ENCODE measurements at places on chromosomes 5 and 9.
A peak's percentile ranks its signal among the peaks of the same experiment; 100 is the strongest.

- no peak for DNase-seq
Observed at GRCh38 chr5:140014751-140015150, 28.3 kb downstream of the NRG2 start.

- no peak for DNase-seq
Observed at GRCh38 chr9:72681283-72681630, 159.8 kb downstream of the TMC1 start.

GRCh38 chr9:123434619-123435240 lies 78.7 kb downstream of the CRB2 start:
- DNase-seq: no peak

GRCh38 chr5:59301727-59302126 lies 591.8 kb downstream of the PDE4D start:
- DNase-seq: no peak

- DNase-seq: no peak
Observed at GRCh38 chr5:7391814-7392692, 3.9 kb upstream of the ADCY2 start.

DNA sequence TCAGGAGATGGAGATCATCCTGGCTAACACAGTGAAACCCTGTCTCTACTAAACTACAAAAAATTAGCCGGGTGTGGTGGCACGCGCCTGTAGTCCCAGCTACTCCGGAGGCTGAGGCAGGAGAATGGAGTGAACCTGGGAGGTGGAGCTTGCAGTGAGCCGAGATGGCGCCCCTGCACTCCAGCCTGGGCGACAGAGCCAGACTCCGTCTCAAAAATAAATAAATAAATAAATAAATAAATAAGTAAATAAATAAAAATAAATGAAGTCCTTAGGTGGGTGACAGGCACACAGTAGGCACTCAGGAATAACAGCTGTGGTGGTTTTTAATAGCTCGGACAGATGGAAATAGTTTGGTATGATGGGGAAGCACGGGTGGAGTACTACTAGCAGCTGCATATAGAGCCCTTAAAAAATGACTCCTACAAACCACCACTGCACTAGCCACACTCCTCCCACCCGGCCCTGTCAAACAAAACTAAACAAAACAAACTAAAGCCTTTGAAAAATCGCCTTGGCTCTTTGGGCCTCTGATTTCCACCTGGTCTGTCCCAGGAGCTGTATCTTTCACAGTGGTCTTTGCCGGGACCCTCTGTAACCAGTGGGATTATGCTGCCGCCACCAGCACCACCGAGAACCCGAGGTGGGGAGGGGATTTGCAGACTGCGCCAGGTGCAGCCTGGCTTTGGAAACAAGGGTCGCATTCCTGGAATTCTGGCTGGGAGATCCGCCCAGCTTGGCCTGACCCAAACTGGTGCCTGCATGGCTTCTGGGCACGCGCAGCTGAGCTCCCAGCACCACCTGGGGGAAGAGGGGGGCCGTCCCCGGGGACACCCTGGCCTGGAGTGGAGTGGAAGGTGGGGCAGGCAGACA lies 5.1 kb upstream of the WDR5 start:
- DNase-seq: no peak

- DNase-seq: no peak
Observed at GRCh38 chr9:73805853-73806458, 654.3 kb downstream of the ANXA1 start.

DNA sequence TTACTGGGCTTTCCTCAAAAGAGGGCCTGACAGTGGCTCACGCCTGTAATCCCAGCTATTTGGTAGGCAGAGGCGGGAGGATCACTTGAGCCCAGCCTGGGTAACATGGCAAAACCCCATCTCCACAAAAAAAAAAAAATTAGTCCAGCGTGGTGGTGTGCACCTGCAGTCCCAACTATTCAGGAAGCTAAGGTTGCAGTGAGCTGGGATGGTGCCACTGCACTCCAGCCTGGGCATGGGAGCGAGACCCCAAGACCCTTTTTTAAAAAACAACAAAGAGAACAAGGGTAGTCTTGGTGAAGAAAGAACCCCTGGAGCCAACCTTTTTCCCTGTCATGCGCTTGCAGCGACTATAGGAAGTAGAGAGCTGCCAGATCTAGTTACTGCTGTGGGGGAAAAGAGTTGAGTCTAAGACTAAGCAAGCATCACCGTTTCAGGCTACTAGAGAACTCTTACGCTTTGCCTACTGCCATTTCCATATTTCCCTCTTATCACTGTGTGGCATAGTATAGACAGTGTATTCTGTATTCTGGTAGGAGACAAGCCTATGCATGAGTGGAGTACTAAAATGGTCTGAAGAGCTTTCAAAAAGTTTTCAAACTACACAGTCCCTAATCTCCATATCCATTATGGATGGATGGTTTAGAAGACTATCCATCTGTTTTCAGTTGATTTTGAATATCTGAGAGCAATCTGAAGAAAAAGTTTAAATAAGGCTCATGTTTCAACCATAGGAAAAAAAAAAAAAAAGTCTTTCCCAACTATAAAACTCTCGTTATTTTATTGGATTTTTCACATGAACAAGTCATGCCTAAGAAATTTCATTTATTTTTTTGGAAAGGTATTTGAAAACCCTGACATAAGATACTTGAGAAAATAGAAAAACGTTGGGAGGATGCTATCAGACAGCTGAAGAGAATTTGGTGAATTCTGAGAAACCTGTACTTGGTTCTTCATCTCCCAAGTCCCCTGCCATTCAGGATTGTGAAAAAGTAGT lies 2.6 kb downstream of the C9orf40 start:
- no peak for DNase-seq

DNA sequence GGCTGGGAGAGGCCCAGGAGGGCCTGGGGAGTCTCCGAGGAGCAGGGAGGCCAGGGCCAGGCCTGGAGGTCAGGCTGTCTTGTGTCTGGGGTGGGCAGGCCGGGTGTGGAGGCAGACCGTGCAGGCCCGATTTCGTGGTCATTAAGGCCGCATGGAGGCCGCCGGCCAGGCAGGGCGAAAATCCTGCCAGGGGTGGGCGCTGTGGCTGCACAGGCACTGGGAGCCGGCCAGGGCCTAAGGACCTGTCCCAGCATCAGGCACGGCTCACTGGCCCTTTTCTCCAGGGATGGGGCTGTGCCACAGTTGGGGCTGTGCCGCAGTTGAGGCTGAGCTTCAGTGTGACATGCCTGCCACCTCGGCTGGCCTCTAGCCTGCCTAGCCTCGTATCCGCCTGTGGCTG lies 35.9 kb downstream of the ASS1 start:
- DNase-seq: no peak

- peak; percentile 37 for DNase-seq
Observed at GRCh38 chr9:127569886-127570401, 42.1 kb upstream of the STXBP1 start.

GRCh38 chr9:129962889-129963703 lies 79.9 kb downstream of the FNBP1 start:
- peak; percentile 79 for DNase-seq

DNA sequence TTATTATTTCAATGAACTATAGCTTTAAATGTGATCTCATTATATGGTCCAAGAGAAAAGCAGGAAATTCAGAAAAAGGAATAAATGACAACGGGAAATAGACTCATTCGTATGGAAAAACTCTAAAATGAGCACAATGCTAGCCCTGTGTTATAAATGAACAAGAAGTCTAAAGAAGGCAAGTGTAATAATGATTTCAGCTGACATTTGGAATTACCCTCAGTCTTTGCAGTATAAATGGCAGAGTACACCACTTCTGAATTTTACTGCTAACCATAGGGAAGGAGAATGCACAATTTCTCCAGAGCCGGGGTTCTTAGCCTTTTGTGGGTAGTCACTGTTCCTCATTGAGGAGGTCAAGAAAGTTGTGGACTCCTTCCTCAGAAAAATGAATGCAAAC lies 93.1 kb downstream of the ANKRD55 start:
- no peak for DNase-seq

DNA sequence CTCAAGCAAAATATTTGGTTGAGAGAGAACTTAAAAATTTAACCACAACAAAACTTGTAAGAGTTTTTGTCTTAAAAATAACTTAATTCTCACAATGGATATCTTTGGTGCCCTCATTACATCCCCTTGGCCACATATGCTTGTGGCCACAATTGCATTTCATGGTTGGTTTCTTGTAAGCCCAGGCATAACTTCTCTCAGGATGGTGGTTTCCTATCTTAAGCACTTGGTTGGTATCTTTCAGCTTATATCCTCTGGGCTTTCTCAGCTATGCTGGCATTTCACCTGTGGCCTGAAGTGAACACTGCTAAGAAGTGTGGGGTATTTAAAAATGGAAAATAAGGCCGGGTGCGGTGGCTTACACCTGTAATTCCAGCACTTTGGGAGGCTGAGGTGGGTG lies 212.4 kb upstream of the MEF2C start:
- no peak for DNase-seq

- DNase-seq: no peak
Observed at GRCh38 chr5:171050916-171051315, 189.1 kb downstream of the RANBP17 start.

DNA sequence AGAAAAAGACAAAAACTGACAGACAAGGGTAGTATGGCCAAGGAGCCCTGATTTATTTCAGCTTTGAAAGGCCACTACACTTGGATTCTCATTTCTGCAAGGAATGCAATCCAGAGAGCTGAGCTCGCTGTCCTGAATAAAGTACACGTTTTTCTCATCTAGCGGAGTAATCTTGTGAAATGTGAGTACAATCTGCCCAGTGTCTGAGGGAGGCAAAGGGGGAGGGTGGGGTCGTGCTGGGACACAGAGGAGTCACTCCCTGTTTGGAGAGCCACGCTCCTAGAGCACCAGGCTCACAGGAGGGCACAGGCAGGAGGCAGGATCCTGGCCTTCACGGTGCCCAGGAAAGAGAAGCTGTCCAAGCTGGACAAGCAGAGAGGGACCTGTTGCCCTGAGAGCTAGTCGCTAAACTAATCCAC lies 51.0 kb upstream of the IFNK start:
- DNase-seq: no peak

DNA sequence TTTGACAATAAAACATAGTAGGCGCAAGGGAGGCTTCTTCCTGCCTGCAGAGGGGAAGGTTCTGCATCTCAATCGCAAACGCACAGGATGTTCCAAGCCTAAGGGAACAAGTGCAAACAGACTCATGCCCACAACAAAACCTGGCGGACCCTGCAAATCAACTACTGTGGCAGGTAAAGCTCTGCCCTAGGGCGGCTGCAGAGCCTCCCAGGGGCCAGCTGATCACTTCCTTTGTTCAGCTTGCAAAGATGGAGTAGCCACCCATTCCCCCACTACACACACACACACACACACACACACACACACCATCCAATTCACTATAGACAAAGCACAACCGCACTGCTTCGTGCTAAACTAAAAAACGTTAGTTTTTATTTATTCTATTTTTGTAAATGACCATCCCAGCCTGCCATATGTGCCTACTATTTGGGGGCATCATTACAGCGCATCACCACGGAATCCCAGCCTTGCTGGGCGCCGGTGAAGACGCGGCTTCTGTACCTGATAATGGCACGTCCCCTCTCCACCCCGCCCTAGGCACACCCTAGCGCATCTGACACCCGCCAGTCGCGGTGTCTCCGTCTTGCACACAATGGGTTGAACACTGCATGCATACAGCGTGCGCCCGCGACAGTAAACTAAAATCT lies 57.6 kb downstream of the DPYSL3 start:
- no peak for DNase-seq

GRCh38 chr5:156019571-156020180 lies 307.3 kb upstream of the SGCD start:
- no peak for DNase-seq

GRCh38 chr9:104866191-104866590 lies 61.8 kb downstream of the ABCA1 start:
- no peak for DNase-seq

- DNase-seq: no peak
Observed at GRCh38 chr9:88803546-88804253, 187.6 kb upstream of the S1PR3 start.

DNA sequence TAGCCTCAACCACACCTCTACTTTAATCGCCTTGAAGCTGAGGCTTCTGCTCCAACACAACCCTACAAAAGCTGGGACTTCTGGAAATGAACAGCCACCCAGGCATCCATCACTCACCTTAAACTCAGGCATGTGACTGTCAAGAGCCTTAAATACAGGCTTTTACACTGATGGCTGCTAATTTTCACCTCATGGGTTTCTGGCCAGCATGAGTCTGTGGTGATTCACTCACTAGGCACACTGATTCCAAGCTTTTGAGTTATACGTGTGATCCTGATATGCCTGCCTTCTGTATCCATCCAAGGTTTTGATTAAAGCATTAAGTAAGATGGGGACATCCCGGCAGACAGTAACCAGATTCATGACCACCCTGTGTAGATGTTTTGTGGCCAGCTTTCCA lies 8.9 kb downstream of the NSUN2 start:
- no peak for DNase-seq

DNA sequence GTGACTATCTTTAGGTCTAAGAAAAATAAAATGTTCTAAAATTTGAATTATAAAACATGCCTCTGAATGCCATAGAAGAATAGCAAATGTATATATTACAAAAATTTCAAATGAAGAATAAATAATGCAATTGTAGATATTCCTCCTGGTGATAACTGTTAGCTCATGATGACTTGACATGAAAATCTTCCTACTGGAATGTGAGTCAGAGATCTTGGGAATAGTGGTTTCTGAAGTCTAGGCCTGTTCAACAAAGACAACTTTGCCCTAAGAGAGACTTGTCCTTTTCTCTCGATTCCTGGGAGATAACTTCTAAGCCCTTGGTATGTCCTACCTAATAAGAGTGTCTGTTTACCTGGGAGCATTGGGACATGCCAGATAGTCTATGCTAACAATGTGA lies 746.3 kb upstream of the RIOK2 start:
- DNase-seq: no peak

GRCh38 chr9:72551306-72551705 lies 29.9 kb downstream of the TMC1 start:
- DNase-seq: no peak

DNA sequence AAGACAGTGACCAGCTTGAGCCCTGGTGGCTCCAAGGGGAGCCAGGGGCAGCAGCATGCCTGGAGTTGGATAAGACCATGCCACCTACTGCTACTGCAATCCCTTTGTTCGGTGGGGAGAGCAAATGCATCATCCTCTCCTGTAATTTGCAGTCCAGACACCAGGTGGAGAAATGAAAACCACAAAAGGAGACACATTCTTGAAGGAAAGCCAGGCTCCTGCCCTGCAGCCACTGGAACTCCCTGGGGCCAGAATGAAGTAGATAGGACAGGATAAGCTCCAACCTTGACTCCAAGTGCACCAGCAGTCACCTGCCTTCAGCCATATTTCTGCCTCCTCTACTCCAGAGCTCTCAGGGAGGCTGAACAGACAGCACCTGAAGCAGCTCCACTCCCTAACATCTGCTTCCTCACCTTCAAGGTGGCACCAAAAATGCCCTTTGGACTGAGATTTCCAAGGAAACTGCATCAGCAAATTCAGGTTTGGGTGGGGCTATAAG lies 65.1 kb upstream of the IQGAP2 start:
- peak; percentile 40 for DNase-seq

Data from thymus (tissue), 14 donors.